OCI-LY7 (cell line): ENCODE measurements at places on chromosomes 5 and 9. TPM values are rescaled to one million over a fixed set of nuclear protein-coding genes. Genes with fewer than 3 reads are reported as not detected.
A peak's percentile ranks its signal among the peaks of the same experiment; 100 is the strongest.

The CLPTM1L gene
- total RNA-seq: 395 and 396 TPM in 2 replicates

The TOR1A gene
- total RNA-seq: 37.0 and 37.4 TPM in 2 replicates

DNA sequence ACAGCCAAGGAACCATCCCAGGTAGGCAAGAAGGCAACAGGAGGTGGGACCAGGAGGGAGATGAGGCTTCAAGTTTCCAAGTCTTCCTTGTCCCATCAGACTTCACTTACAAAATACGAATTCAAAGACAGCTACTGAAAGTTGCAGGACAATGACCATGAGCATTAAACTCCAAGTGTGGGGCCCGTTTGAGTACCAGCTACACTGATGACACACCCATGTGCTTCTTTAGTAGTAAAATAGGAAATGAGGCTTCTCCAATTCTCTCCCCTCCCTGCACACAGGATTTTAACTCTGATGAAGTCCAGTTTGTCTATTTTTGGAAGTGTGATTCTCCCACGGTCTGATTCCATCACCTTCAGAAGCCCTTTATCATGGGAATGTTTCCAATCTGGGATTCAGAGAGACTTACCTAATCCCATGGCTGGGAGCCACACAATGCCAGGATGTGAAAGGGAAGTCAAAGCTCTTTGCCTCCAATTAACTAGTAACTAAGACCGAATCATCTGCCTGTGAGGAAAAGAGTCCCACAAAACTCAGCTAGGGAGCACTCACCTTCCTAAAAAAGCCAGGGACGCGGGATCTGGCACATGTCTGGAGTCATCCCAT lies 222.8 kb upstream of the MSX2 start:
- DNase-seq: no peak

- DNase-seq: peak; percentile 60
These were observed 139.5 kb upstream of the DMRTA1 start for GRCh38 chr9:22307013-22307711.

The LCN9 gene
- total RNA-seq: not detected in 2 replicates
